ENCODE measurements at places on chromosomes 6 and 20.
A peak's percentile ranks its signal among the peaks of the same experiment; 100 is the strongest.

GRCh38 chr6:72817208-72817607, 195.3 kb downstream of the KCNQ5 start:
- DNase-seq, result peak; percentile 61

DNA sequence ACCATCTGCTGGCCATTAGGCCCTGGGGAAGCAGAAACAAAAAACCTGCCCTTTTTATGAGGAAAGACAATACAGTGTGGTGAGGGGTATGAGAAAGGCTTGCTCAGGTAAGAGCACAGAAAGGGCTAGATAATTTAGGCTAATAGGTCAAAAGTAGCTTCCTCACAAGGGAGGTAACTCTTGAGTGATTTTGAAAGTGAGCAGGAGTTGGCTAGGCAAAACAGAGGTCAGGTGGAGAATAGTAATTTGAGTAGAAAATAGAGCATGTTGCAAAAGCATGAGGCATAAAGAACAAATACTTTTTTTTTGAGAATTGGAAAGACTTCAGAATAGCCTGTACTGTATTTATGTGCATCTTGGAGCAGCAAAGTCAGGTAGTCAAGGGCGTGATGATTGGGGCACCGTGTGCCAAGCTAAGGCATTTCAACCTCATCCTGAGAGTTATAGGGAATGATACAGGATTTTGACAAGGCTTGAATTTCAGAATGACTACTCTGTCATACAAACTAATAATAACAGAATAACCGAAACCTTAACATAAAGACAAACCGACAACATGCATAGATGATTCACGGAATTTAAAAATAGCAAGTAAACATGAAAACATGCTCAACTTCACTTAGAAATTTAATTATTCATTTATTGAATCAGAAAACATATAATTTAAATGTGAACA, 123.0 kb upstream of the ENPP5 start:
- DNase-seq, result no peak

- DNase-seq, result no peak
Measured at GRCh38 chr6:37809197-37809543, 10.4 kb upstream of the ZFAND3 start.

GRCh38 chr6:152453421-152453820, 183.7 kb downstream of the SYNE1 start:
- DNase-seq, result no peak

DNA sequence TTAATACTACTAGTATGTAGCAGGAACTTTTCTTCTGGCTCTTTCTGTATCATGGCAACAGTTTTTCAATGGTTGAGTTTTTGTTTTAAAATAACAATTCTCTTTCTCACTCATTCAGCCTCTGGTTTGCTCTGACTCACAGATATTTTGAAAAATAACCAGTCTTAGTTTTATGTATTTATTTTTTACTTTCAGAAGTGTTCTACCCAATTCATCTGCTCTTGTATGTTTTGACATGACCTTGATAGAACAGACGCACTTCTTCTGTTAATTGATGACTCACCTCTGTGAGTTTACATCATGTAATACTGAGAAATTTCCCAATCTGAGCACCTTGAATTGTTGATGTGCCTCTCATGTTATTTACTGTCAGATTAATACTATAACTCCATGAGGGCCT, 178.9 kb downstream of the SASH1 start:
- DNase-seq, result no peak

DNA sequence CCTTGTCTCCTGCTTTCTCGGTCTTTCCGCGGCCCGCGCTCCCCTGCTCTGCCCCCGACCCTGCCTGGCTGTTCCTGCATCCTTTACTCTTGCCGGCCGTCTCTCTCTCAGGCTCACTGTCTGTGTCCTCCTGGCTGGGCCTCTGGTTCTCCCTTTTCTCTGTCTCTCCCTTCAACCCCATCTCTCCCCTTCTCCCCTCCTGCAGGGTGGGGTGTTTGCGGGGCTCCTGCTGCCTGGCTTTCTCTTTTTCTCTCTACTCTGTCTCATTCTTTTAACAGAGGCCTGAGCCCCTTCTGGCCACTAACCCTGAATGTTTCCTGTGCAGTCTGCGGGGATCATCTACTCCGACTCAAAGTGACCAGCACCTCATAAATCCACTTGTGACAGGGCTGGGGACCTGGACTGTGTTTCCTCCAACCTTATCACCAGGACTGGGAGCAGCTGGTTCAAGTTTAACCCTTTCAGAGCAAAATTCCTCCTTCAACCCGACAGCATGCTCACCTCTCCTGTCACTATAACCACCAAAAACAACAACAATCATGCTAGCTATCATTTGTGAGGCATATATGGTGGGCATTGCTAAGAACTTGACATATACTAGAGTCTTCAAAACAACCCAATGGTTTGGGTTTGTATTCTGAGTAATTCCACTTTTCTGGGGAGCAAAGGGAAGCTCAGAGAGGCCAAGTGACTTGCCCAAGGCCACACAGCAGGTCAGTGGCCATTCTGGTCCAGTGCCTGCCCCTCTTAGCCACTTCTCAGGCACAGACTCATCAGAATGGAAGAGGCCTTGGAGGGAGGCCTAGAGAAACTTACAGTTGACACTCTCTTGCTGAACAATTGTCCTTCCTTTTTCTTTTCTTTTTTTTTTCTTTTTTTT, 811 bp upstream of the RSPO4 start:
- no peak for DNase-seq

DNA sequence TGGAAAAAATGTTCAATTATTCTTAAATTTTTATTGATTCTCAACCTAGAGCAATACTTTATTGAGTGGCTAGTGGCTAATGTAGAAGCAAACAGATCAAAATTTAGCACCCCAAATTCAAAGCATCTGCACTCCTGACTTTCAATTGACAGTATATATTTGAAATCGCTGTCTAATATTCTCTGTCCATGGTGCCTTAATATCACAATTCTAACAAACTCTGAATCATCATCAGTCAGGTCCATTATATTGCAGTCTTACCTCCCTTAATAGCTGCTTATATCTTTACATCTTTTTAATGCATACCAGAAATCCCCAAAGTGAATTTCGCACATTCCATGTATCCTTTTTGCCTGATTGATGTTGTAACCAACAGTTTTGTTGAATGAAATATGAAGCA, 134.9 kb downstream of the THEMIS start:
- no peak for DNase-seq

DNA sequence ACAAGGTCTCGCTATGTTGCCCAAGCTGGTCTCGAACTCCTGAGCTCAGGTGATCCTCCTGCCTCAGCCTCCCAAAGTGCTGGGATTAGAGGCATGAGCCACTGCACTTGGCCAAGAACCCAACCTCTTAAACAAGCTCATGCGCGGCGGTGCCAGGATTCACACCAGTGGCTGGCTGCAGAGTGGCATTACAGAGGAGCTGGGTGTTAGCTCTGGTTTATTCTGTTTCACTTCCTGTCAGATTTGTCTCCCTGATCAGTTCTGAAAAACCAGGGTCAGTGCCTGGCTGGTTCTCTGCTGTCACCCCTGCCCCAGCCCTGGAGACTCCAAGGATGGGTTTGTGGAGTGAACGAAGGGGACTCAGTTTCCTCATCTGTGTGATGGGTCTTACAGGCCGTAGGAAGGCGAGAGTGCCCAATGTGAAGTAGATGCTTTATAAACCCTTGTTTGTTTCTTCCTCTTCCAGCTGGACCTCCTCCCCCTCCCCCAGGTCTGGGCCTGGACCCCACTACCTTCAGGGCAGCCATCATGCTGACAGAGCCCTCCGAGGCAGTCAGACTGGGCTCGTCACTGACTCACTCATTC, 63.4 kb downstream of the UBE2V1 start:
- DNase-seq, result no peak

DNA sequence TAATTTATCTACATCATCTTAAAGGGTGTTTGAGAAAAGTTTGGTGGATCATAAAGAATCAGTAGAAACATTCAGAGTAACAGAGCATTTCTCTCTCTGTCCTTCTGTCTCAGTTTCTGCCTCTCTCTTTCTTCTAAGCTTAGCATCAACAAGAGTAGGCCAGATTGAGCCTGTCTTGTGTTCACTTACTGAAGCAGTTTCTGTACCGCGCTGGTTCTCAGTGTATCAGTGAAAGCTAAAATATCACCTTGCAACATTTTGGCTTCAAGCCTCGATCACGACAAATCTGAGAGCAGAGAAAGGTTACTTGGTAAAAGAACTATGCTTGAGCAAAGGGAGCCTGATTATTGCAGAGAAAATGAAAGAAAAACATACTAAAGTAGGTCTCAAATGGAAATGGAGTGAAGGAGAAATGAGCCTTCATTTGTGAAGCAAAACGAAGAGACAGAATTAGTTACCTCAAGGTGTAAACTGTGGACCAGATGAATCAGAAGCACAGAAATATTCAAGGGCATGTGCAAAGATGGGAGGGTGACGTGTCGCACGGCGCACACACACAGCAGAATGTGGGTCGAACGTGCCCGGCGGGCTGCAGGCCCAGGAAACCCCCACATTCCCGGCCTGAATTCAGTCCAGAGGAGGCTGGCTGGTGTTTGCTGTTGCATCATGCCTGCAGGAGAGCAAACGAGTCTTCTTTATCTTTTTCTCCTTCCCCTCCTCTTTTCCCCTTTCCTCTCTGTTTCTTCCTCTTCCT, 509.3 kb downstream of the QKI start:
- no peak for DNase-seq

DNA sequence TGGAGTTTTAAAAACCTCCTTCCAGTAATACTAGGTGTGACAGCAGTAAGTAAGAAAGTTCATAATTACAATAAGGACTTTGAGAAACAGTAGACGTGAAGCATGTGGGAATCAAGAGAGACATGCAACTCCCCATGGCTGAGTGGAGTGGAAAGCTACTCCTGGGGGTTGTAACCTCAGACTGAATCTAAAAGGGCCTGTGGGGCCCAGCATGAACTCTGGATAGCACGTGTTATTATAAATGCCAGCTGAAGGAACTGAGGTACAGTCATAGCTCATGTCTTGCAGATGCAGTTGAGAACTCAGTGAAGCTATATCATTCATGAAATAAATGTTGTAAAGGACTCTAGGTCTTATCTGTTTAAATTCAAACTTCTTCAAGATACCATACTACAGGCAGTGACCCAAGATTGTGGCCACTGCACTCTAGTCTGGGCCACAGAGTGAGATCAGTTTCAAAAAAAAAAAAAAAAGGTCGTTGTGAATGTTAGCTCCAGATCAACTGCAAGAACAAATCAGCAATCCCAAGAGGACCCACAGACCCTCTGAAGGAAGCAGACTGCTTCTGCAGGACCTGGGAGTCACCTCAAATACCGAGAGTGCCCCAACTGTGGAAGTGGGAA, 189.3 kb downstream of the TRDN start:
- DNase-seq, result no peak

DNA sequence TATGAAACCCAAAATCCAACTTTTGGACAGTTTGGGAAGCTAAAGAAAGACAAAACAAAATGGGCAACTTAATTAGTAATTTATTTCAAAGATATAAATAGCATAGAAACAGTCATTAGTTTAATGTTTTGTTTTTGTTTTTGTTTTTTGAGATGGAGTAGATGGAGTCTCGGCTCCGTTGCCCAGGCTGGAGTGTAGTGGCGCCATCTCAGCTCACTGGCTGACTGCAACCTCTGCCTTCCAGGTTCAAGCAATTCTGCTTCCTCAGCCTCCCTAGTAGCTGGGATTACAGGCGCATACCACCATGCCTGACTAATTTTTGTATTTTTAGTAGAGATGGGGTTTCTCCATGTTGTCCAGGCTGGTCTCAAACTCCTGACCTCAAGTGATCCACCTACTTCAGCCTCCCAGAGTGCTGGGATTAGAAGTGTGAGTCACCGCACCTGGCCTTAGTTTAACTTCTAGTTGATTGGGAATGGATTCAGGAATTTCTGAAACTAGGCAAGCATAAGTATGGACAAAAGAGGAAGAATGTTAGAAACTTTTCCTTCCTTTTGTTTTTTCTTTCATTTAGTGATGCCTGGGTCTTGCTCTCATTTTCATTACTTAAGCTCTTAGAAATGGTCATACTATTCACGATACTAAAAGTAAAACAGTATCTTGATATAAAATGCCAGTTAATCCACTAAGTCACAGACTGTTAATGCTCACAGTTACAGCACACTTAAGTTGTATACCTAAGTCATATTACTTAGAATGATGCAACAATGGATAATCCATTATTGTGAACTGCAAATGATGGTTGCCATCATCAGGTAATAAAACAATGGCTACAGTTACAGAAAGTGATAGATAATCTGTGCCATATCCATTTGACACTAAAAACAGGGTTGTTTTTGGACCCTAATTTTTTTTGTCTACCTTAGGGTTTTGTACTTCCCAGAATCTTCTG, 8.2 kb downstream of the SENP6 start:
- DNase-seq, result no peak

DNA sequence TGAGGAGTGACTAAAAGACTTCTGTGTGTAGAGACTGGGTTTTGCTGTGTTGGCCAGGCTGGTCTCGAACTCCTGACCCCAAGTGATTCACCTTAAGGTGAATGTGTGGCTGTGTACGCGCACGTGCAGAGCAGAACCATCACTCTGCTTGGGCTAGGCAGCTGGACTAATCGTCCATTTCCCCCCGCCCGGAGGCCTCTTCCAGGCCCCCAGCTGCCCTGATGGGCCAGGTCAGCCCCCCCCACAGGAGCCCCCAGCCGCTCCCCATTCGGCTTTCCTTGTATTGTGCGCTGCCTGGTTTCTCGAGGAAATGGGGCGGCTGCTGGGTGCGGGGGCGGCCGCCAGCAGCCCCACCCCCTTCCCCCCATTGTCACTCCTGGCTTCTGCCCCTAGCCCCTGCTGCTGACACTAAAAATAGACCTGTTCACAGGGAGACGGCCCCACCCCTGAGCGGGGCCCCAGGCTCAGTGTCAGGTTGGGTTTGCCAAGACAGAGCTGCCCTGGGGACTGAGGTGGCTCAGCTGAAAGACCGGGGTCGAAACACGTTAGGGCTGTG, 24.6 kb upstream of the CSNK2A1 start:
- no peak for DNase-seq

DNA sequence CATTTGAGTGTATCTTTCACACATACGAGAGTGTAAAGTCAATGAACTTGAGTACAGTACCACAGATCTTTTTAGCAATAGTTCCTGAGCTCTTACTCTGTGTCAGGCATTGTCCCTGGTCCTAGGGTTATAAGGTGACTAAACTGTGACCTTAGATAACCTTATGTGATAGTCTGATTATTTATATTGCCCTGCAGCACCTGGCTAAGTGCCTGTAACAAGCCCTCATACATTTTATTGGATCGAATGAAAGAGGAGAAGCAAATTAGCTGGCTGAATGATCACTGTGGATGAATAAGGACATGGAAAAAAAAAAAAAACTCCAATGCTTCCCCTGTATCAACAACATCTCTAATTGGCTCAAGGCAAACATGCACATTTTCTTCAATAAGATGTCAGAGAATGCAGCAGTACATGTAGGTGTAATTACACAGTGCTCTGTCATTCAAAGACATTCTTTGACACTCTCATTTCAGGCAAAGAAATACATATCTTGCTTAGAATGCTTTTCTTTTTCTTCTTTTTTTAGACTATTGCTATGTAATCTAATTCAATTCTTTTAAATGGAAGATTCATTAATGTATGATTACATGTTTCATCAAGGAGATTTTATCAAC, 153.4 kb downstream of the PHACTR1 start:
- no peak for DNase-seq

DNA sequence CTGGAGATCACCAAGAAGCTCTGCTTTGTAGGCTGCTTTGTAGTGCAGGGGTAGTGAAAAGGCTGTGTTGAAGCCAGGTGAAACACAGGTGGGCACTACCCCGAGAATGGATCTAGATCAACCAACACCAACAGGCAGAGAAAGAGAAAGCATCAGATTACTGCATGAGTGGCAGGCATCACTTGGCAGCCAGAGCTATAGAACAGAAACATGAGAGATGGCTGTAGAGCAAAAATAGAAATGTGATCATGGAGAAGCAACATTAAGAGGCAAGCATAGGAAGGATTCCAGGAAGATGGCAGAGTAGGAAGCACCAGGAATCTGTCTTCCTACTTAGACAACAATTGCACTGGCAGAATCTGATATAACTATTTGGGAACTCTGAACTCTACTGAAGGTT, 311.1 kb upstream of the TCF21 start:
- DNase-seq, result no peak

Measured in foreskin melanocyte (primary cell).